ENCODE measurements at places on chromosomes 16 and 17.

- DNase-seq: no peak
Measured at GRCh38 chr16:64957246-64957645, 164.6 kb downstream of the CDH11 start.

GRCh38 chr17:9371019-9371418, 204.6 kb downstream of the STX8 start:
- DNase-seq: peak; percentile 88

GRCh38 chr17:72631568-72631948, 460.9 kb downstream of the SLC39A11 start:
- DNase-seq: no peak

GRCh38 chr16:58464047-58464915, 35.7 kb upstream of the NDRG4 start:
- no peak for DNase-seq

- DNase-seq: no peak
Measured at GRCh38 chr17:43999024-43999423, 5.4 kb upstream of the NAGS start.

- DNase-seq: peak; percentile 29
Measured at GRCh38 chr16:16861546-16861945, 482.6 kb downstream of the NPIPA7 start.

- DNase-seq: no peak
Measured at GRCh38 chr17:57405491-57406072, 149.3 kb downstream of the MSI2 start.

Data from fibroblast of skin of abdomen (primary cell).